ENCODE measurements at places on chromosomes 5 and 9.

DNA sequence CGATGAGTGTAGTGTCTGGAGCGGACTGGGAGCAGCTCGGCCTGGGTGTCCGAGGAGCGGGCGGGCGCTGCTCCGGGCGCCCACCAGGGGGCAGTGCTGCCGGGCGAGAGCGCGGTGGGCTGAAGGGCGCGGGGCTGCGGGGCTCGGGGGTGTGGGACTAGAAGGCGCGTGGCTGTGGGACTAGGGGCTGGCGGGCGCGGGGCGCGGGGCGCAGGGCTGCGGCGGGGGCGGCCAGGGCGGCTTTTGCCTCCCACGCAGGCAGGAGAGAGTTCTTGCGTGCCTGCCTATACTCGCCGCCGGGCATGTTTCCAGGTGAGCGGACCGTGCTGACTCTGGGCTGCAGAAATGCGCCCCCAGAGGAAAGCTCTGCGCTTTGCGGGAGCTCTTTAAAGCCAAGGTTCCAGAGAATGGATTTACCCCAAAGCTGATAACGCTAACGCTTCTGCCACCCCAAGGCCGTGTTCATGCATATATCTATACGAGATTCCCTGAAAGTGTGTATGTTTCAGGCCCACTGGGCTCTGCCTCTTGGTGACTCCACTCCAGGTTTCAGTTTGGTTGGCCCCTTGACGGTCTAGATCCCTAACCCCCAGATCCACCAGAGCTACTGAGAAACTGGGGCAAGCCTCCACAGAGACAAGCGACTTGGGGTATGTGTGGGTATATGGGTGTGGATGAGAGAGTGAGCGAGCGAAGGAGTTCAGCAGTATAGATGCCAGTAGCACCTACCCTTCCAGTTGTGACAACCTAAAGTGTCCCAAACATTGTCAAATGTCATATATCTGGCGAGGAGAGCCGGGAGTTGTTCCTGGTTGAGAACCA lies 56.2 kb downstream of the ACER2 start:
- peak; percentile 76 for DNase-seq

DNA sequence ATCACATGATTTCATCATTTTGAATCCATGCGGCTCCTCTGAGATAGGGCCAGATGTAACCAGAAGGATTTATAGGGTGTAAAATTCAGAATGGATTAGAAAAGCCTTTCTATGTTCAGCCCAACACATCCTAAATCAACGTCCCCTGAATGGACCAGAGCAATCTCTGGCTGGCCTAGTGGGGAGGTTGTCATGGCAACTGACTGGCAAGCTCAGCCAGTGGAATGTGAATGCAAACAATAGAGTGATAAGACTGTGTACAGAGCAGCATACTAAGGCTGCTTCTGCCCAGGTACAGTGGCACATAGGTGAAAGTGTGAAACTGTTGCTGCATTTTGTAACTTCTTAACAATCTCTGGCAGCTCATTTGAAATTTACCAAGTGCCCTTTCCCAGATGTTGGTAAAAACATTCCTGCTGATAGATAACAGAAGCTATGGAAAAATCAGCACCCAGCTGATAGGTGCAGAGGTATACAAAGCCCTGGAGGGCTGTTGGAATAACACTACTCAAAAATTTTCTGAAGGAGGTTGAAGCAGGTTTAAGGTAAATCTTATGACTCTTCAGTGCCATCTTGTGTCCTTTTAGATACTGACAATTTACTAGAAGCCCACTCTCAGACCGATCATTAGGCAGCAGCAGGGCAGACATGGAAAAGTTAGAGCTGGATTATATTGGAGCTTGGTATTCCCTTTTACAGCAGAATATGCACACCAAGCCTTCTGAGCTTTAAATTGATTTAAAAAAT lies 267.2 kb downstream of the RAB3C start:
- DNase-seq, result peak; percentile 15

GRCh38 chr9:37255187-37255586 lies 134.8 kb downstream of the ZCCHC7 start:
- DNase-seq, result no peak

DNA sequence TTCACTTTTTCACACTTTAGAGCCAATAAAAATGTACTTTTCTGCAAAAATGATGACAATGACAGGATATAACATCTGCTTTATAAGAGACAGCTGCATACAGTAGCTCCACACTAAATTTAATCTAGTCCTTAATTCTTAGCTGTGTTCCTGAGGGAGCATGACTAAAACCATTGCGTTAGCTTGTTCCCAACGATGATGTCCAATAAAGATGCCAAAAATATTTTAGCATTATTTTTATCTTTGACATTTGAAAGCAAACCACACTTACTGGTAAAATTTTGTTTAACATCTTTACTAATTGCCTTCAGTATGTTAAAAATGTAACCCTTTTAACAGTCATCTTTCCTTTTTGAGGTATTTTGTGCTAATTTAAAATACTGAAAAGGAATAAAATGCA lies 382.7 kb downstream of the CHSY3 start:
- DNase-seq, result no peak

- no peak for DNase-seq
Observed at GRCh38 chr9:81989700-81990099, 1.1 kb downstream of the SPATA31D1 start.

- DNase-seq, result peak; percentile 84
Observed at GRCh38 chr5:180328296-180329137, 24.6 kb downstream of the GFPT2 start.

DNA sequence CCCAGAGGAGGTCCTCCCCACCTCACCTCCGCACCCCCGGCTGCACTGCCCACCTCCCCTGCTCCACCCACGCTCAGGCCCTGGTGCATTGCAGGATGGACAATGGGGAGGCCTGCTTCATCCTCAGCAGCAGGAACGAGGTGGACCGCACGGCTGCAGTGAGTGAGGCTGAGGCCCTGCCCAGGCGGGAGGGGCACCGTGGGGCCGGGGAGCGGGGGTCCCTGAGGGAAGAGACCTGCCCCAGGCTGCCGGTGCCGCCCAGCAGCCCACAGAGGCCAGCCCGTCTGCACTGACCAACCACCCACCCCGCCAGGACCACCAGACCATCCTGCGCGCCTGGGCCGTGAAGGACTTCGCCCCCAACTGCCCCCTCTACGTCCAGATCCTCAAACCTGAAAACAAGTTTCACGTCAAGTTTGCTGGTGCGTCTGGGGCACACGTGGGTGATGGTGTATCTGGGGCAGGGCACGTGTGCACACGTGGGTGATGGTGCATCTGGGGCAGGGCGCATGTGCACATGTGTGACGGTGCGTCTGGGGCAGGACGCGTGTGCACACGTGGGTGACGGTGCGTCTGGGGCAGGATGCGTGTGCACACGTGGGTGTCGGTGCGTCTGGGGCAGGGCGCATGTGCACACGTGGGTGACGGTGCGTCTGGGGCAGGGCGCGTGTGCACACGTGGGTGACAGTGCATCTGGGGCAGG lies 66.7 kb downstream of the KCNT1 start:
- DNase-seq, result no peak

DNA sequence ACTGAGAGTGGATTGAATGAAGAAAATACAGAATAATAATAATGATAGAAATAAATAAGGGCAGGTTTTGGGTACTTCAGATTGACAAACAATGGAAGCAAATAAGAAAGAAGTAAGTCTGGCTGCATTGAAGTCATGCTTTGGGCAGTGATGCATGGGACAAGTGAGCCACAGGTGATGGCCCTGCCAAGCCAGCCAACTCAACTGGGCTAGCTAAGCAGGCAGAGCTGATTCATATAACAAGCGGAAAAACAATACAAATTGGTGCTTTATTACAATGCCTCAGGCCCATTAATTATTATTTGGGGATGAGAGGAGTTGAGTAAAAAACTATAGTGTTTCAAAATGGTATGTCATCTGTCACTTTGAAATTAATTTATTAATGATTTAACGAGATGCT lies 502.0 kb downstream of the CDH12 start:
- DNase-seq, result no peak

DNA sequence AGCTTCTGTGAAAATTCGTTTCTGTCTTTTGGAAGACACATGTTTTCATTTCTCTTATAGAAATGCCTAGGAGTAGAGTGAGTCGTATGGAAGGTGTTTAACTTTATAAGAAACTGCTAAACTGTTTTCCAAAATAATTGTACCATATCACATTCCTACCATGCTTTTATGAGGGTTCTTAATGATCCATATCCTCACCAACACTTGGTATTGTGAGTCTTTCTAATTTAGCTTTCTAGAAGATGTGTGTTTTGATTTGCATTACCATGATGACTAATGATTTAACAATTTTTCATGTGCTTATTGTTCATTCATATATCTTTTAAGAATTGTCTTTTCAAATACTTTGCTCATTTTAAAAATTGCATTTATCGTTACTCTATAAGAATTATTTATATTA lies 223.6 kb downstream of the COMMD10 start:
- no peak for DNase-seq

DNA sequence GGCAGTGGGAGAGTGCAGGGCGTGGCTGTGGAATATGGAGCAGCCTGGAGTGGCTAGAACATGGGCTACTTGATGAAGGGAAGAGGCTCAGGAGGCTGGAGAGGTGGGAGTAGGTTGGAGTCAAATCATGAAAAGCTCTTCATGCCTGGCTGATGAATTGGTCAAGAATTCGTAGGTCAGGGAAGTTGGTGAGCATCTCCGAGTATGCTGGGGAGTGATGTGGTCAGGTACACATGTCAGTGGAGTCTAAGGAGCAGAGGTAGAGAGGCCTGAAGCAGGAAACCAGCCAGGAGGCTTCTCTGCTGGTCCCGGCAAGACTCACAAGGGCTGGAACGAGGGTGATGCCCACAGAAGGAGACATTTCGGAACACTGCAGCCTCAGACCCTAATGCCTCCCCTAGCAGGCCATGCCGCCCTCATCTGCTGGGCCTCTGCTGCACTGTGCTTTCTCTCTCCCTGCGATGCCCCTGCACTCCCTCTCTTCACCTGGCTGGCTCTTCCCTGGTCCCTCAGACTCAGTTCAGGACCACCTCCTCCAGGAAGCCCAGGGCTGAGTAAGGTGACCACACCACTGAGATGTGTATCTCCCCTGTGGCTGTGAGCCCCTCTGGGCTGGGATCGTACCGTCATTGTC lies 33.6 kb downstream of the TMOD1 start:
- DNase-seq, result no peak

- no peak for DNase-seq
Observed at GRCh38 chr9:73775757-73776156, 624.1 kb downstream of the ANXA1 start.

- DNase-seq, result no peak
Observed at GRCh38 chr9:94668418-94668927, 29.2 kb upstream of the FBP1 start.

DNA sequence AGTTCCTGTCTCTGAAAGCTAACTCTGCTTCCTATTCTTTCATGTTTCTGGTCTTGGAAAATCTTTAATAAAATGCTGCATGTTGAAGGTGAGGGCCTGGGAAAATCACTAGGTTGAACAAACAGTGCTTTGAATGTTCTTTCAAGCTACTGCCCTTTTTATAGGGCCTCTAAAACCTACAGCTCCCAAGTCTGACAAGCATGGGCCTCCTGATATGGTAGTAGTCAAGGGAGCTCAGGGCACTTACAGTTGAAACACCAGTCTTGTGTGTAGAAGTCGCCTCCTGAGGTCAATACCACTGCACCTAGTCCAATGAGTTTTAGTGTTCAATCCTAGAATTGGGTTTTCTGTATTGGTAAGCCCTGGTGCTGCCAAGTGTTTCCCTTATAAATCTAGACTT lies 20.5 kb downstream of the VLDLR start:
- DNase-seq, result no peak

GRCh38 chr5:163456840-163457239 lies 3.1 kb downstream of the NUDCD2 start:
- DNase-seq, result no peak

GRCh38 chr5:160619381-160619780 lies 197.7 kb downstream of the PTTG1 start:
- DNase-seq, result no peak

- no peak for DNase-seq
Observed at GRCh38 chr5:146034127-146034526, 71.2 kb downstream of the PLAC8L1 start.

- no peak for DNase-seq
Observed at GRCh38 chr5:42157215-42157614, 232.1 kb downstream of the FBXO4 start.

DNA sequence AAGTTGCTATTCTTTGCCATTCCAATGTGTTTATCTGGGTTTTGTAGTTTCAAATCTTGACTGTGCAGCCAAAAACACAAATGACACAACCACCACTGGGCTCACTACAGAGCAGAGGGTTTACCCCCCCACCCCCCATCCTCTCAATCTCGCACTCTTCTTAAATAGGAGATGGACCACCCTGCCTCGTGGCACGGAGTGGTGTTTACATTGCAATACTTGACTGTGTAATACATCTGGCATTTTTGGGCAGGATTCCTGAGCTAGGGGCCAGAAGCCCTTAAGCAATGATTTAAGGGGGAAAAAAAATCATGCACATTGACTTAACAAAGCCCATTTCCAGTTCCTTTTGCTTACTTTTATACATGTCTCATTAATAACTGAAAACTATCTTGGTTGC lies 19.0 kb downstream of the PTCH1 start:
- no peak for DNase-seq

Measured in CD4-positive, alpha-beta T cell treated with Interleukin-10 for 1 hour (primary cell).